ENCODE measurements at places on chromosomes 5 and 9.
A peak's percentile ranks its signal among the peaks of the same experiment; 100 is the strongest.

DNA sequence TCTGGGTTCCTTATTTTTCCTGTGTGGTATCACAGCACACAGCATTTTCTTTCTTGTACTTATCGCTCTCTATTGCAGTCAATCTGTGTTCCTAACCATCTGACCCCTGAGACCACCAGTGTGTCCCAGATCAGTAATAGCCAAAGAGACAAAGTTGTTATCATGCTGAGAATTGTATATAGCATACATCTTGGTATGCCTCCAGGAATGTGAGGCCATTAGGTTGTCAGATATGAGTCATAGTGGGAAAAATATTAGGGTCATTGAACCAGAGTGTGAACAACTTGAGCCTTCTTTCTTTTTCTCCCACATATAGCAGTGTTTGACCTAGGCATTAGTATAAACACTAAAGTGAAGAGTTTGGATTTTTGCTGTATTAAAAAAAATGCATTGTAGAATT, 106.3 kb downstream of the NDUFAF2 start:
- DNase-seq = no peak

GRCh38 chr9:134917431-134918373, at the start of gene FCN1:
TSS of gene FCN1 (minus strand) at chr9:134917912. CDS start at chr9:134917871, 41 bp downstream.
- DNase-seq = no peak

GRCh38 chr9:124512806-124513204, 5.6 kb upstream of the NR5A1 start:
- no peak for DNase-seq

- peak; percentile 40 for DNase-seq
Observed at GRCh38 chr9:72635197-72635596, 113.8 kb downstream of the TMC1 start.

DNA sequence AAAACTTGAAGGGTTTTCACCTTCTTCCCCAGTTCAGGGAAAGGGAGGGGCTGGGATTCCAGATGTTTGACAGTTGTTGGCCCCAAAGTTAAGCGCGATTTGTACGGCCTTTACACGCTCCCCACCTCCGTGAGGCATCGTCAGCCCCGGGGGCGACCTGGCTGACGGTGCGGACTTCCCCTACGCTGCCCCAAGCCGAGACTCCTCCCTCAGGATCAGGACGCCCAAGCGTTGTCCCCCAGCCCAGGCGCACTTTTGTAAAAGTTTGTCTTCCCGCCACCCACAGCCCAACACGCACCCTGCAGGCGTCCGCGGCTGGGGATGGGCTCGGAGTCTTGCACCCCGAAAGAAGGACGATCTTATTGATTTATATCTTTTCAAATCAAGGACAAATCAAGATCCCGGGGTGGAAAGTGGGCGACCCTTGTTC, 713 bp downstream of the MOB3B start:
- no peak for DNase-seq

DNA sequence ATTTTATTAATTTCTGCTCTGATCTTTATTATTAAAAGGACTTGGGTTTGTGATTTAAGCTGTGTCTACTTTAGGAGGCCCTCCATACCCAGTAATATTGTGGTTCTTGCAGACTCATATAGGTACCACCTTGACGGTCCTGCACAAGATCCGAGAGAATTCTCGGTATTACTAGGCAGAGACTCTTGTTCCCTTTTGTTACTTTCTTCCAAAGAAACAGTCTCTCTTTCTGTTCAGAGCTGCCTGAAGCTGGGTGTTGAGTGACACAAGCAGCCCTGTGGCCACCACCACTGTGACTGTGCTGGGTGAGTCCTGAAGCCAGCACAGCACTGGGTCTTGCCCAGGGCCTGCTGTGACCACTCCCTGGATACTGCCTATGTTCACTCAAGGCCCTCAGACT, 666.6 kb downstream of the SEMA5A start:
- DNase-seq = peak; percentile 47

- no peak for DNase-seq
Observed at GRCh38 chr9:28616310-28616709, 1043.0 kb upstream of the C9orf72 start.

- no peak for DNase-seq
Observed at GRCh38 chr5:151039665-151040064, 19.3 kb downstream of the GPX3 start.

Measured in GM12864 (cell line).